ENCODE measurements at places on chromosomes 13 and 19.

GRCh38 chr19:45175515-45176345, 2.3 kb downstream of the TRAPPC6A start:
- no peak for DNase-seq

DNA sequence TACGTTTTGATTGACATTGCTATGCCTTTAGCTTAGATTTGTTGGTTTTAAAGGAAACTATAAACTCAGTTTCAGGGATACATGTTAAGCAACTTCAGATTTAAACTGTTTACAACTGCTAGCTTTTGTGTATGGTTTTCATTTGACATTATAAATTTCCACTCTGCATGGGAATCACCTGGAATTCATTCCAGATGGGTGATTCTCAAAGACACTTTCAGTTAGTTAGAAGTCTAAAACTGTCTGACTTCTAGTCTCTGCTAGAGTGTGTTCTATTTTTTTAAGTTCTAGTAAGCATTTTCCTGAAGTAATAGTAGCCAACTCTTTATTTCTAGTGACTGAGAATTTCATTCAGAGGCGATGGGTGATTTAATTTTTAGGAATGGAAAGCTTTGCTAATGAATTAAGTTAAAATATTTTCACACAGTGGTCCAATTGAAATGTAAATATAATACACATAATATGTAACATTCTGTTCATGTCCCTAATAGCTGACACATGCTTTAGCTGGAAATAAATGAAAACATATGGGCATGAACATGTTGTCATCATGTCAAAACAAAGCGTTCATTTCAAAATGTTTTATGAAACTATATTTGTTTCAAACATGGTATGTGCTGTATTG, 58.3 kb upstream of the CSNK1A1L start:
- DNase-seq, result no peak

GRCh38 chr19:50818859-50819472, 4.6 kb downstream of the KLK1 start:
- DNase-seq, result no peak

DNA sequence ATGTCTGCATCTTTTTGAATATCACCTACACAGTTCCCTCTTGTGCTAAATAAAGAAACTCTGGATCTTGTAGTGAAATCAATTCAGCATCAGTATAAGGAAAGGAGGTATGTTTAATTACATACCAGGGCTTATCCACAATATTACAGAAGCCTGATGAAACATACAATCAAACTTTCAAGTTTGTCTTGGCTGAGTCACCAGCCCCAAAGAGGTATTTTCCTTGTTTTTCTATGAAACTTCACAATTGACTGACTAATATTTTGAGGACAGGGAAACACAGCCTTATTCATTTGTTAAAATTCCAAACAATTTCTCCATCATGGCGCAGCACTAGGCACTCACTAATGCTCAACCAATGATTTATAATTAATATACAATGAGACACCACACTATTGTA, 952.4 kb downstream of the PCDH17 start:
- DNase-seq, result no peak

GRCh38 chr13:45516757-45517156, 52.0 kb downstream of the COG3 start:
- no peak for DNase-seq

- peak; percentile 62 for DNase-seq
These were observed at the start of gene MTUS2 for GRCh38 chr13:28820099-28821051. Gene MTUS2 (plus strand): TSS chr13:28820339.

- DNase-seq, result peak; percentile 58
These were observed 3.0 kb downstream of the MZF1 start for GRCh38 chr19:58569943-58570670.

DNA sequence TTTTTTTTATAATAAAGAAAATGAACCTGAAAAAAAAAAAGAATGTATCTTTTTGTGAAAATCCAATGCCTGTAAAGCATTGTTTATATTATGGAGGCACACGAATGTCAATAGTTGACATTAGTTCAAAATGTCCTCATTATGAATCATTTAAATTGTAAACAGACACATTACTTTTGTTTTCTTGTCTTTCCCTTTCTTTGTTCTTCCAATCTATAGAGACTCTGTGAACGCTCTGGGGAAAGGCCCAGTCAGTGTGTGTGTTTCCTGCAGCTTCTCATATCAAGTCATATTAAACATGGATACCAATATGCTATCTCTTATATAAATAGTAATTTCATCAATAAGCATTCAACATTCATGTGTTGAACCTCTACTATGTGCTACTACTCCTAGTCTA, 193.1 kb downstream of the KCTD12 start:
- no peak for DNase-seq

DNA sequence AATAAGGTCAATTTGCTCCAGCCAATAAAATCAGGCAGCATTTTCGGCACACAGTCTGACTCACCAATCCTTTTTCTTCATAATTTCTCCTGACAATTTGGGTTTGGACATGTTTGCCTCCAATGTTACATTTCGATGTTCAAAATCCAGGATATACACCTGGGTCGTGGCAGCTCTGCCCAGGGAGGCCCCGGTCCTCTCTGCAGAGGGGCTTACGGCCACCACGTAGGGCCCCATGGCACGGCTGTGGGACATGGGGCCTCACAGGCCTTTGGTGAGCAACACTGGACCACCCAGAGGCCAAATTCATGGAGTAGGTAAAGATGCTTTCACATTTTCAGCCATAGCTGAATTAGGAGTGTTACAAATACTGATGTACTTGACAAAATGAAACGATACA, 25.4 kb downstream of the IRS2 start:
- DNase-seq, result no peak

DNA sequence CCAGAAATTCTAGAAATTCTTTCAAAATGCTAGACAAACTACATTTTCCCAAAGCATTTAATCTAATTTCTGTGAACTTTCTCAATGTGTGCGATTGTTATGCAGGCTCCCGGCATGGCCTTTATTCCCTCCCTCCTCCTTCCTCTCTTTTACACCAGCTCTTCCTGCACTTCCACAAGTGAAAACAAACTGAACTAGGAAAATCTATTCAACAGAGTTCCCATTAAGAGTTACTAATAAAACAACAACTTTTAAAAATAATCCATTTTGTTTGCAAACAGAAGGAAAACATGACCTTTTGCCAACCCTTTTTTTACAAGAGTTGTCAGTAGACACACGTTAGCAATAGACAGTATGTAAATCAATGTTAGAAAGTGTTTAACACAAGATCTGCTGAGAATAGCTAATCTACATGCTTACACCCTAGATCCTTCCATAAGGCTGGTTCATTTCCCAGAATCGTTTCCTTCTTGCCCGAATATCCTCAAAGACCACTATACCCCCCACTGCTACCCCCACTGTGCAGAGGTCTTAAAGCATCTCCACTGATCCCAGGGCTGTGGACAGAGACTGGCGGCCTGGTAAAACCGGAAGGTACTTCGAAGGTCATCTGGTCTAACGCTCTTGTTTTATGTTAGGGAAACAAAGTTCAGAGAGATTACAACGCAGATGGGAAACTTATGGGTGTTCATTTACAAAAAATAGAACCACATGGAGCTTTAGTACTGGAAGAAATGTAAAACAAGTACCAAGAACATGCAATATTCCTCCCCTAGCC, 98.0 kb downstream of the FOXO1 start:
- no peak for DNase-seq

GRCh38 chr19:35069696-35070095, 28.2 kb downstream of the HPN start:
- DNase-seq, result no peak

GRCh38 chr19:33005440-33005839, 33.4 kb downstream of the FAAP24 start:
- DNase-seq, result no peak

Measured in activated CD4-positive, alpha-beta T cell treated with anti-CD3 and anti-CD28 coated beads, Interleukin-2, amount 10 ng/mL, durations not matched to agents 24 days and 14 days (primary cell).